ENCODE measurements at places on chromosomes 6 and 20.

- H3K4me1 ChIP-seq = no peaks in the 10 kb centered on the region
- no peak overlapping the region for H3K4me3 ChIP-seq
- no peak overlapping the region for H3K27ac ChIP-seq
- DNase-seq = no peak
- no peaks in the 10 kb centered on the region for H3K36me3 ChIP-seq
These were observed 19.0 kb upstream of the STX11 start for GRCh38 chr6:144131248-144131709.

DNA sequence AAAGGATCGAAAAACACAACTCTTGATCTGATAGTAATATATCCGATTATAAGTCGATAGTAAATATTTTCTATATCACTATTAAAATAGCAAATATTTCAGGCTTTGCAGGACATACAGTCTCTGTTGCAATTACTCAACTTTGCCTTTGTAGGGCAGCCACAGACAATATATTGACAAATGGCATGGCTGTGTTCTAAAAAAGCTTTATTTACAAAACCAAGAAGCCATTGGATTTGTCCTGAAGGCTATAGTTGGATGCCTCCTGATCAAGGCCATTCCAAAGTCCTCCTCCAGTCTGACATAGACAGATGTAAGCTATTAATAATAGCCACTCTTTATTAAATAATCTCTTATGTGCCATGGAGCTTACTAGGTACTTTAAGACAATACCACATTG lies 5.9 kb downstream of the OCSTAMP start:
- no peak for DNase-seq
- H3K4me3 ChIP-seq = no peak overlapping the region
- no peaks in the 10 kb centered on the region for H3K36me3 ChIP-seq
- no peaks in the 10 kb centered on the region for H3K27me3 ChIP-seq
- H3K4me1 ChIP-seq = no peaks in the 10 kb centered on the region

DNA sequence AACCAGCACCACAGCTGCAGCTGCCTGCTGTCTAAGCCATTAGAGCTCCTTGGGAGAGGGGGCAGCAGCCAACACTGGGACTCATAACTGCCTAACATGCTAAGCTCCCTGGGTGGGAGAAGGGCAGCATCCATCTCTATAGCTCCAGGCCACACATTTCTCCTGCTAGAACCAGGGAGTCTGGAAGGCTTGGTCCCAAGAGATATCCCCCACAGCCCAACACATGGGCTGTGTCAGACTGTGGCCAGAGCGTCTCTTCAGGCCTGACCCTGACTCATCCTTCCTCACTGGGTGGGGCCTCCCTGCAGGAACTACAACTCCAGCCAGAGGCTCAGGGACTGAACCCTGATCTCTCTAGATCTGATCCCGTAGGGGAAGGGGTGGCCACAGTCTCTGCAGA lies 411.1 kb downstream of the HDGFL1 start:
- DNase-seq = no peak
- H3K27ac ChIP-seq = no peak overlapping the region
- H3K4me1 ChIP-seq = no peaks in the 10 kb centered on the region
- H3K27me3 ChIP-seq = no peaks in the 10 kb centered on the region
- no peak overlapping the region for H3K4me3 ChIP-seq
- no peaks in the 10 kb centered on the region for H3K36me3 ChIP-seq

- no peaks in the 10 kb centered on the region for H3K36me3 ChIP-seq
- no peak for DNase-seq
- H3K4me1 ChIP-seq = no peaks in the 10 kb centered on the region
- no peaks in the 10 kb centered on the region for H3K27me3 ChIP-seq
- no peak overlapping the region for H3K27ac ChIP-seq
These were observed 162.7 kb downstream of the GRM4 start for GRCh38 chr6:33983109-33983716.

DNA sequence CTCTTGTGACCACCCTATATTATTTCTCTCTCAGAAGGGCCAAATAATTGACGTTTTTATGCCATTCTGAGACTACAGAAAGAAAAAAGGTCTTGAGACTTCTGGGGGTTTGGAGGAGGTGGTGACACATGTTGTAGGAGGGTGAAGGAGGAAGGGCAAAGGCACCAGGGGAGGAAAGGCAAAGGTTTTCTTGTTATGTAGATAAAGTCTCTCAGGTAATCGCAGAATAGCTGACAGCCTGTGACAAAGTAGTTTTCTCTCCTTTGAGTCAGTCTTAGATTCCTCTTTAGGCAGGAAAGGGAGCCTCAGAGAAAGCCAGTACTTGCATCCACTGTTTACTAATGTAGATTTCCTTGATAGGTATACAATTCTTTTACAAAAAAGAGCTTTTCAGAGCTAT lies 23.6 kb downstream of the OR2B2 start:
- peaks cover 23% of the 10 kb centered on the region for H3K27me3 ChIP-seq
- no peak for DNase-seq
- no peak overlapping the region for H3K27ac ChIP-seq

GRCh38 chr6:49463612-49463967 lies 420 bp downstream of the CENPQ start:
- H3K36me3 ChIP-seq = no peaks in the 10 kb centered on the region
- H3K27ac ChIP-seq = peak overlapping the region; percentile 88
- H3K4me1 ChIP-seq = peaks cover 25% of the 10 kb centered on the region
- peak overlapping the region; percentile 73 for H3K4me3 ChIP-seq
- no peaks in the 10 kb centered on the region for H3K27me3 ChIP-seq

Measured in right atrium auricular region (tissue), 2 donors.